ENCODE measurements at places on chromosomes 4 and X. TPM values are rescaled to one million over a fixed set of nuclear protein-coding genes. Genes with fewer than 3 reads are reported as not detected.
A peak's percentile ranks its signal among the peaks of the same experiment; 100 is the strongest.

DNA sequence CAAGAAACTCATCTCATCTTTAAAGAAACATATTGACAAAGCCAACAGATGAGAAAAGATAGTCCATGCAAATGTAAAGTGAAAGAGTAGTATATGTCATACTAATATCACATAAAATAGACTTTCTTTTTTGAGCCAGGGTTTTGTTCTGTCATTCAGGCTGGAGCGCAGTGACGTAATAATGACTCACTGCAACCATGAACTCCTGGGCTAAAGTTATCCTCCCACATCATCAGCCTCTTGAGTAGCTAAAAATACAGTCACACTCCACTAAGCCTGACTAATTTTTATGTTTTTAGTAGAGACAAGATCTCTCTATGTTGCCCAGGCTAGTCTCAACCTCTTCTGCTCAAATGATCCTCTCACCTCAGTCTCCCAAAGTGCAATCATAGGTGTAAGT is 51.8 kb upstream of the TRAM1L1 start:
- DNase-seq = no peak

GRCh38 chrX:133658293-133658911 is 243.1 kb upstream of the GPC4 start:
- DNase-seq = no peak

CCDC120 gene
- 15.0 TPM for total RNA-seq

TMPRSS11D gene
- not detected for total RNA-seq

CLDN34 gene
- total RNA-seq = 1.1 TPM

- no peak for DNase-seq
These were observed 205.9 kb downstream of the STIM2 start for GRCh38 chr4:27066591-27066990.

DNA sequence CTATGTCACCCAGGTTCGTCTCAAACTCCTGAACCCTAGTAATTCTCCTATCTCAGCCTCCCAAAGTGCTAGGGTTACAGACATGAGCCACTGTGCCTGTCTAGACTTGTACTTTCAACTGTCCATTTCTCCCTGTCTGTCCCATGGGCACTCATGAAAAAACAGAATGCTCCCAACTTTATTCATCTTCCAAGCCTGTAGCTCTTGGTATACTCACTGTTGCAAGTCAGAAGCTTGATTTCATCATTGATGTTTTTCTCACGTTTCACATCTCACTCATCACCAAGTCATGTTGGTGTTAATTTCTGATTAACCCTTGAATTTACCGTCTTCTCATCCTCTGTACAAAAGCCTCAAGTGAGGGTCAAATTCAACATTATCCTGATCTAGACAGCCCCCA is 7.3 kb upstream of the SRP72 start:
- DNase-seq = no peak

DNA sequence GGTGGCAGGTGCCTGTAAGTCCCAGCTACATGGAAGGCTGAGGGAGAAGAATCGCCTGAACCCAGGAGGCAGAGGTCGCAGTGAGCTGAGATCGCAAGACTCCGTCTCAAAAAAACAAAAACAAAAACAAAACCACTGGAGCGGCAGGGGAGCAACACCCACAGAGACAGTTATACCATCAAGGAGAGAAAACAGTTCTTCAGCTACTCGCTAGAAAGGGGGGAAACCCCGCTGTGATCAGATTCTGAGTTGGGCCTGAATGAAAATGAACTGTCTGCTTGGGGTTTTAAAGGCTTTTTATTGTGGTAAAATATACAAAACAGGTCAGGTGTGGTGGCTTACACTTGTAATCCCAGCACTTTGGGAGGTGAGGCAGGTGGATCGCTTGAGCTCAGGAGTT is 16.8 kb upstream of the IRAK1 start:
- no peak for DNase-seq

SLC25A53 gene
- 6.1 TPM for total RNA-seq

DNA sequence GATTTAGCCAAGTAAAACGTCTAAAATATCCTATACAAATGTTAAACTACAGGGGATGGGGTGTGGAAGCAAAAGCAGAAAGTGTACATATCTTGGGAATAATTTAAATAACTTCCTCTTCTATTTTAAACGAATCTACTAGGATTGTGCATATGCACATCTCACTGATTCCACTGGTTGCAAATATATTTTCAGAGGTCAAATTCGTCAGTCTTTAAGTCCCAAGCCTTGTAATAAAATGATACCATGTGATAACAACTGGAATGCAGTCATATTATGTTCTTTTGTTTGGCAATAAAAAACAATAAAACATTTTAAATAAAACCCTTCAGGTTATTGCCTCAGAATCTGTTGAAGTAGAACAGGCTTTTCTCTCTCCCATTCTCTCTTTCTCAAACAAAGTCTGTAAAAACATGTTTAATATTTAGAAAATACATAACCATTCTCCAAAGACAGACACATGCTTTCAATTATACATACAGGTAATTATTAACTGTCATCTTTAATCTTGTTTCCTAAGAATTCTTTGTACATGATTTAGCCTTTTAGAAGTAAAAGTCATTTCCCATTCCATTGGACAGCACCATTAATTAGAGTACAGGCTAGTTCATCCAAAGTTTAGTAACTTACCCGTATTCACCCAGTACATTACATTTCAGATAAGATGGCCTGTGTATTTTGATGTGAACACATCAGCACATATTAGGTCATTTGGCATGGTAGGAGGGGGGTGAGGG is 421.1 kb downstream of the PCDH7 start:
- no peak for DNase-seq

CDKN2AIP gene
- 23.1 TPM for total RNA-seq

GRCh38 chr4:155875878-155876277 is 9.8 kb upstream of the ASIC5 start:
- no peak for DNase-seq

TRAM1L1 gene
- total RNA-seq = 0.70 TPM

- peak; percentile 82 for DNase-seq
These were observed 1.7 kb downstream of the PRAF2 start for GRCh38 chrX:49071877-49072711.

- DNase-seq = no peak
These were observed 539.6 kb downstream of the PDHA2 start for GRCh38 chr4:96379524-96379923.

WDFY3 gene
- total RNA-seq = 51.8 TPM

RHOXF2 gene
- total RNA-seq = not detected

SPANXN3 gene
- not detected for total RNA-seq

DNA sequence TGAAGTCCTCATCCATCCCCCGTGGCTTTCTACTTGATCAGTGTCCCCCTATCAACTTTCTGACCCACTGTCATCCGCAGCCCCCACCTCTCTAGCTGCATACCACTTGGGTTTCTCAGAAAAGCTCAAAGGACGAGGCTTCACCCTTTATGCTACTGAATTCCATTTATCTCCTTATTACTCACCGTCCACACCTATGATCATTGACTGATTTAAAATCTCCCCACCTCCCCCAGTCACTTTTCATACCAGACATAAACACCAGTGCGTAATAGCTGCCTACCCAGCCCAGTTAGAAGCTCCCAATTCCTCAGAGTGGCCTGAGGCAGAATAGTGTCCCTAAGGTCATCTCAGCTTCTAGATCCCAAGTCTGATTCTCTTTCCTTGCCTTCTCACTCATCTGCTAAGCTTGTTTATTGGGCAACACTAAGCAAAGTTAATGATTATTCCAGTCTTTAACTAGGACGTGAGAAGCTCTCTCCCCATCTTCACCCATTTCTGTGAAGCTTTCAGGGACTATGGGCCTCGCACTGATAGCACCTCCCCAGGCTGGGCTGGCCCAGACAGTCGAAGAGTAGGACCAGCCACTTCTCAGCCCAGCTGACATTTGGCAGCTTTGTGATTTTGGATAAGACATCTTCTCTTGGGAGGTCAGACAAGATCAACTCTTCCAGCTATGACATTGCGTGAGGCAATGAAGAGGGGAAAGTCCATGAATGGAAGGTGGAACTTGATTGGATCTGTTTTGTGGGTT is 7.2 kb upstream of the DDX60L start:
- DNase-seq = no peak

HAND2 gene
- total RNA-seq = 18.9 TPM

CAPN6 gene
- total RNA-seq = 5.0 TPM

- DNase-seq = no peak
These were observed 55.8 kb upstream of the SHOX start for GRCh38 chrX:574830-575229.

GRCh38 chr4:10596586-10597290 is 87.8 kb downstream of the CLNK start:
- DNase-seq = no peak

CSN1S1 gene
- not detected for total RNA-seq

- DNase-seq = no peak
These were observed 3.5 kb downstream of the ZAR1 start for GRCh38 chr4:48493452-48494100.

- DNase-seq = no peak
These were observed 16.4 kb downstream of the PNMA6F start for GRCh38 chrX:153304988-153305736.

REELD1 gene
- not detected for total RNA-seq

DNA sequence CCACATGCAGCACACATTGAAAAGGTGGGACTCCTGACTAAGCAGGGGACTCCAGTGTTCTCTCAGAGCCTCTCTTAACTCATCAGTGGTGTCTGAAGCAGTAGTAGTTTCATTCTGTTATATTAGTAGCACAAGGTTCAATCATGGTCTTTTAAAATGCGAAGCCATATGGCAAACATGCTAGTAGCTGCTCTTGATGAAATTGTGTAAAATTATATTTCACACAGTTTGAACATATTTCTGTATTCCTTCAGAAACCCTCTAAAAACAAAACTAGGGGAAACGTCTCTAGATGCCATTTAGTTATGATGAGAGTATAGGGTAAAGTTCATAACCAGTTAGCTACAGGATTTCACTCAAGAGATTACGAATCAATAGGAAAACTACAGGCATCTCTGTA is 176.9 kb downstream of the DCTD start:
- DNase-seq = no peak

MMRN1 gene
- 14.0 TPM for total RNA-seq
